Activated T-helper 2 cell treated with anti-CD3 and anti-CD28 coated beads, Interferon-gamma antibody, Interleukin-2, Interleukin-4, amounts not matched to agents 10 μg/mL and 5 μg/mL and 100 μg/mL, durations not matched to agents 14 hours and 24 hours and 36 hours (primary cell): ENCODE measurements at places on chromosomes 7 and 10. TPM values are rescaled to one million over a fixed set of nuclear protein-coding genes. Genes with fewer than 3 reads are reported as not detected.

Gene TRIM50
- not detected in 2 replicates for total RNA-seq

- no peak for DNase-seq
Observed at GRCh38 chr10:1270906-1271305, 214.7 kb downstream of the WDR37 start.

GRCh38 chr10:114974625-114975024 lies 36.6 kb downstream of the TRUB1 start:
- DNase-seq: no peak

- DNase-seq: no peak
Observed at GRCh38 chr7:23371654-23372053, 72.5 kb downstream of the MALSU1 start.

DNA sequence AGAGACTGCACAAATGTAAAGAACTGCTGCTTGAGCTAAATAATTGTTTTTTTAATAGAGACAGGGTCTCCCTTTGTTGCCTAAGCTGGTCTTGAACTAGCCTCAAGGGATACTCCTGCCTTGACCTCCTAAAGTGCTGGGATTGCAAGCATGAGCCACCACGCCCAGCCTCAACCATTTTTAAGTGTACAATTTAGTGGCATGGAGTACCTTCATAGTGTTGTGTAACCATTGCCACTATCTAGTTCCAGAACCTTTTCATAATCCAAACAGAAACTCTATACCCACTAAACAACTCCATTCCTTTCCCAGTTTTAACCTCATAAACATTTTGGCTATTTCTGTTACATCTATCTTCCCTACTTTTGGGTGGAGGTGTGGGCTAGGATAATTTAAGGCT lies 6.7 kb downstream of the EIF4H start:
- DNase-seq: no peak

Gene PPA1
- total RNA-seq: 405 and 419 TPM in 2 replicates

Gene EN2
- not detected in 2 replicates for total RNA-seq

Gene SLC29A4
- total RNA-seq: 0.73 and 1.7 TPM in 2 replicates

Gene GPR15LG
- not detected in 2 replicates for total RNA-seq

DNA sequence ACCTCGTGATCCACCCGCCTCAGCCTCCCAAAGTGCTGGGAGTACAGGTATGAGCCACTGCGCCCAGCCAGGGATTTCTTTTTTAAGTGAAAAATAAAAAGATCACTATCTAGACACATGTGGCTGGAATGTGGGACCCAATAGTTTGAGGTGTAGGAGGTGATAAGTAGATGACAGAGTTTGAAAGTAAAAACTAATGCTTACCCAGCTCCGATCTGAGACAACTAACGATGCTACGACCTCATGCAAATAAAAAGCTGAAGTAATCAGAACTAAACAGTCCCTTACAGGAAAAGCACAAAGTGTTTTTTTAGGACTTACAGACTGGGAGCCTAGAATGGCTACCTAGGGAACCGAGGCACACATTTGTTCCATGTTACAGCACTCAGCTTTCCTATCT lies 23.0 kb downstream of the PCGF6 start:
- DNase-seq: no peak

Gene KIF11
- 41.4 and 44.9 TPM in 2 replicates for total RNA-seq

DNA sequence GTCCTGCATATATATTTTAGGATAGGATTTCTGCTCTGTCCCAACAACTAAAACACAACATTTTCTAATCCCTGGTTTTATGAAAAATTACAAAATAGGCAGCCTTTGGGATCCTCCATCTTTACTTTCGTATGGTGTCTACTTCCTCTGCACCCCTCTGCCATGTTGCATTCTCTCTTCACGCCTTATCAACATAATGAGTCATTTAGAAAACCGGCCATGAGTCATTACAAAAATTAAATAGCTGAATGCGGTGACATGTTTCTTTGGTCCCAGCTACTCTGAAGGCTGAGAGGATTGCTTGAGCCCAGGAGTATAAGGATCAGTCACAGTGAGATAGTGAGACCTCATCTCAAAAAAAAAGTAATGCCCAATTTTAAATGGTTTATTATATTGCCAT lies 148.1 kb upstream of the CELF2 start:
- no peak for DNase-seq

Gene C10orf105
- 0.11 and 0.18 TPM in 2 replicates for total RNA-seq

Gene GLI3
- not detected in 2 replicates for total RNA-seq

Gene MICALL2
- total RNA-seq: 2.1 TPM in 2 replicates

Gene NUDT13
- total RNA-seq: 0.76 and 1.0 TPM in 2 replicates

GRCh38 chr10:78312197-78313047 lies 278.8 kb downstream of the RPS24 start:
- no peak for DNase-seq

GRCh38 chr7:12032146-12032545 lies 178.9 kb upstream of the TMEM106B start:
- no peak for DNase-seq

GRCh38 chr10:95467162-95467599 lies 94.0 kb downstream of the SORBS1 start:
- DNase-seq: no peak

GRCh38 chr10:29994811-29995210 lies 64.6 kb downstream of the JCAD start:
- no peak for DNase-seq

GRCh38 chr7:147861945-147862344 lies 728.6 kb upstream of the C7orf33 start:
- no peak for DNase-seq

DNA sequence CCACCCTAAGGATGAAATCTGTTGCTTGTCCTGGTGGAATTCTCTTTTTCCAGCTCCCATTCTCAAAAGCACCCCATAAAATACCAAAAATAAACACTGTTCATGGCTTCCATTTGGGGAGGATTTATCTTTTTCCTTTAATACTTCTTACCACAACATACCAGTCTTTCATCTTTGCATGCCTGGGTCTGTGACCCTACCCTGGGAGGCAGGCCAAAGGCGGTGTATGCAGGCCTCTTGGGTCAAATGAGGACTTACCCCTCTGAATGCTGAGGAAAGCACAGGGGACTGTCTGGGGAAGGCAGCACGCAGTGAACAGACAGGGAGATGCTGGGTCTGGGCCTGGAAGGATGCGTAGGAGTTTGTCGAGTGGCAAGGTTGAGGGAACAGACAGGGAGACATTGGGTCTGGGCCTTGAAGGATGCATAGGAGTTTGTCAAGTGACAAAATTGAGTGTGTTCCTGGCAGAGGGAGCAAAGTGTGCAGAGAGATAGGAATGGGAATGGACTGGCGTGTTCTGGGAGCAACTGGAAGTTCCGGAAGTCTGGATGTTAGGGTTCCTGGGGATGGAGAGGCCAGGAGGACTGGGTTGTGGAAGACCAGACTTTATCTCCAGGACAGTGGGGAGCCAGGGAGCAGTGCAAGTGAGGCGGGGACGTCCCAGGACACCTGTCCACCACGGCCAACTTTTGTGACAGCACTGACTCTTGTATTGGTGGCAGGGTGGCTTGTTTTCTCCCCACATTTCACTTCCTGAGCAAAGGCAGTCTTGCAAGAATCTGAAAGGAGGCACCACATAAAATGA lies 40.8 kb downstream of the MYL10 start:
- no peak for DNase-seq

DNA sequence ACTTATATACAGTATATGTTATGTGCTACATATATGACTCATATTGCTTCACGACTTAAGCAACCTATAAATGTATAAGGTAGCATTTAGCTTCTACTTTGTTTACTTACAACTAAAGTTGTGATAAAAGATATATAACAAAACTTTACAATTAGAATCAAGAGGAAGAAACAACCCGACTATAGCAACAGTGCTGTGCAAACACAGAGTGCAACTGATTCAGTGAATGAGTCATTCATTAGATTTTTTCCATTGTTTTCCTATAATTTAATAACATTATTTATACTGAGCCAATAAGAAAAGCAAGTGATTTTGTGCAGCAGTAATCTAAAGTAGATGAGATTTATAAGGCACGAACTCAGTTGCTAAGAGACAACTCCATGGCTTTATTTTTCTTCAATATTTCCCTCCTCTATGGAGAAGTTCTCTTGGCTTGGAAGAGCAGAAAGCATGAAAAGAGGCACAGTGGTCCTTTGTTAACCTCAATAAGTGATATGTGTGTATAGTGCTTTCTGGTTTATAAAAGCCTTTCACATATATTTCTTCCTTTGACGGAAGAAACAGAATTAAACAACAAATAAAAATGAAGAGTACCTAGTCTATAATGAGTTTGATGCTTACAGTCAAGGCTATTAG lies 19.8 kb downstream of the CEP41 start:
- no peak for DNase-seq

Gene SPOCK2
- 135 and 137 TPM in 2 replicates for total RNA-seq
